Nucleus accumbens (tissue), 56 donors: ENCODE measurements at places on chromosomes 3 and 15.
A peak's percentile ranks its signal among the peaks of the same experiment; 100 is the strongest.

DNA sequence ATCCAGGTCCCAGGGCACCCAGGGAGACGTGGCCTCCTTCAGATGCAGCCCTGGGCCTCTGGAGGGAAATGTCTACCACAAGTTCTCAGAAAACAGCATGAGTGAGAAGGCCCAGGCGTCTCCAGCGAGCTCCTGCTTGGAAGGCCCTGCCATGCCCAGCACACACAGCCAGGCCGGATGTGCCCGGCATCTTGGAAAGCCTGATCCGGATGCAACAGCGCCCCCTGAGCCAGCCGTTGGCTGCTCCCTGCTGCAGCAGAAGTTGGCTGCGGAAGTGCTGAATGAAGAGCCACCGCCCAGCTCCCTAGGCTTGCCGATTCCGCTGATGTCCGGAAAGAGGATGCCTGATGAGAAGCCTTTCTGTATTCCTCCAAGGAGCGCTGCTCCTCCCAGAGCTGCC is 856 bp downstream of the NPAP1 start:
- no peak for DNase-seq

GRCh38 chr3:85316252-85316651 is 357.5 kb downstream of the CADM2 start:
- no peak for DNase-seq

DNA sequence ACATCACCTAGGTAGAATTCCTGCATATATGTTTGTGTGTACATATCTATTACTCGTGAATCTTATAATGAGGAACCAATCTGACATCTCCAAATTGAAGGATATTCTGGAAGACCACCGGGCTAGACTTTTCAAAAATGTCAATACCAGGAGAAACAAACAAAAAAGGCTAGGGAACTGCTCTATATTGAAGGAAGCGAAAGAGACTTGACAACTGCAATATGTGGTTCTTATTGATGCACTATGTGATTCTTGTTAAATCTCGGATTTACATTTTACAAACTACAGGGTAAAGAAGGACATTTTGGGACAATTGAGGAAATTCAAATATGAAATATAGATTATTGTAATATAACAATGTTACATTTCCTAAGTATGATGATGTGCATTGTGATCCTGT is 137.5 kb upstream of the CCDC54 start:
- no peak for DNase-seq

GRCh38 chr3:124362455-124362854 is 367.8 kb upstream of the UMPS start:
- DNase-seq, result no peak

GRCh38 chr15:100572362-100572983 is 29.5 kb downstream of the LINS1 start:
- DNase-seq, result no peak

DNA sequence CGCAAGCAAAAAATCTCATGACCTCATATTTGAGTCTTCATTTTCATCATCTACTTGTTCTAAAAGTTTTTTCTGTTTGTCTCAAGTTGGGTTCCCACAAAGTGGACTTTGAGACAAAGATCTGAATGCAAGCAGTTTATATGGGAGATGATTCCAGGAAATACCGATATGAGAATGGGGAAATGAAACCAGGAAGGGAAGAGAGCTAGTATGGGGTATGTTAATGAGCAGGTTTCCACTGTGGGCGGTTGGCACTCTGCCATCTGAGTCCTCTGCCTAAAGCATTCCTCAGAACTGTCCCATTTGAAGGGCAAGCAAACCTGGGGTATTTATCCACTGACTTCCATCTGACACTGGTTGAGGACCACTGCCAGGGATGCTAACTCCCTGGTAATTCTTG is 8.8 kb downstream of the ADPRH start:
- no peak for DNase-seq

DNA sequence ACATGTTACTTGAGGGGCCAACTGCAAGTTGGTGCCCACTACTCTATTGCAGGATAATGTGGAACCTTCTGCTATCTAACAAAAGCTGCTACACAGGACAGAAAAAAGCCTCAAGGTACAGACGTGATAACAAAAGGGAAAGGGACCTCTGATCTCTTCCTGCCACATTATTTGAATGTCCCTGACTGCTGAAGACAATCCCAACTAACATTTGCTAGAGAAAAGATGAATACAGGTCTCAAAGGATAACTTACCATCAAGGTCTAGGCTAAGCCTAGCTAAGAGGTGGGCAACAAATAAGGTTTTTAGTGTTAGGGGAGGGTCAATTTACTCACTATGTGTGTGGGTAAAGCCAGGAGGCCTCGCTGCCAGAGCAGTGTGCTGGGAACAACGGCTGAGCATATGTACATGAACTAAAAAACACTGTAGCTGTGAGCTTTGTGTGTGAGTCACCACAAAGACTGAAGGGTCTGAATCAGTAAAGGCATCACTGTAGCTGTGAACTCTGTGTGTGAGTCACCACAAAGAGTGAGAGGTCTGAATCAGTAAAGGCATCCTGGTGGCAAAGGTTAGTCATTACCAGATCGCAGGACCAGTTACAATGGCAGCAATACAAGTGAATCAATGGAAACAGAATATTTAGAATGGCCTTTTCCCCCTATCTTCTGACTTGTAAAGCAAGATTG is 111.7 kb downstream of the LMLN start:
- peak; percentile 26 for DNase-seq

DNA sequence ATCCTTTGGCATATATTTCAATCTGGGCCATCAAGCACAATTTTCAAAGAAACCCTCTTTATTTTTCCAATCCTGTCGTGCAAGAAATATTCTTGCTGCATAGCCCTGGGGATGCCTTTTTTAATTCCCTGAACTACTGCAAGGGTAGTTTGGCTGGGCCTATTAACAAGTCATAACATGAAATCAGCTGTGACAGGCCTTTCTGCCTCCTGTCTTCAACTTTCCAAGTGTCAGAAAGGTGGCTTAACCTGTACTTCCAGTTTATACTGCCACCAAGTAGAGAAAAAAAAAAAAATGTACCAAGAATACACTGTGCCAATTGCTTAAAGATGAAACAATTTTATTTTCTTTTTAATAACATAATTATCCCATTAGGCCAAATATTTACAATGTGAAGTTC is 32.4 kb upstream of the SPPL2A start:
- no peak for DNase-seq

DNA sequence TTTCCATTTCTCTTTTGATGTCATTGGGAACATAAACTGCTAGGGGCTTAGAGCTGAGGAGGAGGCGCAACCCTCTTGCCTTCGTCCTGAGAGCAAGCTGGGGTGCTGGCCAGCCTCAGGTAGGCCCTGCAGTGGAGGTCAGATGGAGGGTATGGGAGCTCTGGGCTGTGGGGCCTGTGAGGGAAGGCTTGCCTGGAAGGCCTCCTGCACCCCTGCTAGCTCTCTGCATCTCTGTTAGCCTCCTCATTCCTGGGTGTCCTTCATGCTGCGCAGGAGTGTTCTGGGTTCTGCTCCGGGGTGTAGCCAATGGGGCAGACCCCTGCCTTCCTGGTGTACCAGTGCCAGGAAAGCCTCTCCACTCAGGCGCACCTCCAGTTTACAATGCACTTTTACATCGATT is 11.8 kb downstream of the GP5 start:
- DNase-seq, result no peak

DNA sequence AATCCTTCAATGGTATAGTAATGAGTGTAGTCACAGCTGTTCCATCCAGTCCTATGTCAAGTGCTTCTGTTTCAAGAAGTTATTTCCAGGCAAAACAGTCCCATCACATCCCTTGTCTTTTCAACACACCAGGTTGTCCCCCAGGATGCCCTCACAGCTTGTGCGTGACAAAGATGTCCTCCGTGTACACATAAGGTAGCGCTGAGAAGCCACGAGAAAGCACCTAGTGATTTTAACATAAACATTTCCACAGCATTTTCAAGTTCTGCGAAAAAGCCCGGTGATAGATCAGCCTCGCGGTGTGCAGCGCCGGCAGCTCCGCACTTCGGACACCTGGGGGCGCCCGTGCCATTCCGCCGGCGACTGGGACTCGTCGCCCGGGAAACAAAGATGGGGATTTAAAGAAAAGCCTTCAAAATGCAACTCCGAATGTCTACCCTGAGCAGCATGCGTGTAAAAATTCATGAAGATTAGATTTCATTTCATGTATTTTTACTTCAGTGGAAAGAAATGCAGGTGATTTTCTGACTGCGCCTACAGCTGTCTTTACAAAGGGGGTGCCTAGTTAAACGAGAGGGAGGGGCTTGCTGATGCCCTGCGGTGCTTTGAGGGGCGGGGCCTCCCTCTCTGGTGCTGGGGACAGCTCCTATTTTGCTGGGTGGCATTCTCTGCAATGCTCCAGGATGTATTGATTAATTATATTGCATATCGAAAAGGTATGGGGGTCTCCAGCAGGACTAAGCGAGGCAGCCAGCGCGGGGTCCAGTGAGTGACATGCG is 49.9 kb downstream of the KY start:
- DNase-seq, result peak; percentile 77

- no peak for DNase-seq
Measured at GRCh38 chr3:191440532-191440931, 20.4 kb upstream of the PYDC2 start.

GRCh38 chr3:52456169-52456799 is 880 bp downstream of the NISCH start:
- DNase-seq, result peak; percentile 55

DNA sequence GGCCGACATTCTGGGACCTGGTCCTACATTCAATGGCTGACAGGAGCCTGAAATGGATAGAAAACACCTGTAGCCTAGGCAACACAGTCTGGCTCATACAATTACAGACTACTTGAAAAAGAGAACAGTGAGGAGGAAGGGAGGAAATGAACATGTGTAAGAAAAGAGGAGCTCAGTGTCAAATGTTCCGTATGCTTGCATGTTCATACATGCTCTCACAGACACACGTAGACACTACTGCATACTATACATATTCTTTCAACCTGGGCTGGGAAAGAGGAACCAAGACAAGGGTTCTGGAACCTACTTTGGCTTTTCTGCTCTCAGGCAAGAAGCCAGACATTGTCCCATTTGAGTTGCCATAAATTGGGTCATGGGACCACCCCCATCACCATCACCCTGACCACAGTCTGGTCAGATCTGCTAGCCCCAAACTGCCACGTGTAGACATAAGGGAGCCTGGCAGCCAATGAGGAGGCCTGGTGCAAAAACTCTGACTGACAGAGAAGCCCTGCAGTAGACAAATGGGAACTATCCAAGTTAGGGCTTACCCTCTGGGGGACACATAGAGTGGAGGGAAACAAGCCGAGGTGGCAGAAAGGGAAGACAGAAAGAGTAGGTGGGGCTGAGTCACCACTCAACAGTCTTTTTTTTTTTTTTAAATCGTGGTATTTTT is 310.0 kb downstream of the SHQ1 start:
- no peak for DNase-seq

DNA sequence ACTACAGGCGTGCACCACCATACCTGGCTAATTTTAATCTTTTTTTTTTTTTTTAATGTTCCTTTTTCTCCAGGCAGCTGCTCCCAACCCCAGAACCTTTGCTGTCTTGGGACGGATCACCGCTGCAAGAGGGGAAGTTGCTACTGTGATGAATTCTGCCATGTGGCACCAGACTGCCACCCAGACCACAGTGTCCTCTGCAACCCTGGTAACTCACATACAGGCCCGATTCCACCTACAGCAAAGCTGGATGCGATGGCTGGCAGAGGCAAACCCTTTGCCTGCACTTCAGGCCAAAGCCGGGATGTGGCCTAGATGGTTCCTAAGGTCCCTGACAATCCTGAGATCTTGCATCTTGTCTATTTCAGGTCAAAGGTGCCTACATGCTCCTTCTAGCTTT is 12.7 kb upstream of the MUC20 start:
- DNase-seq, result no peak

GRCh38 chr15:70412794-70413193 is 315.1 kb upstream of the TLE3 start:
- DNase-seq, result no peak

DNA sequence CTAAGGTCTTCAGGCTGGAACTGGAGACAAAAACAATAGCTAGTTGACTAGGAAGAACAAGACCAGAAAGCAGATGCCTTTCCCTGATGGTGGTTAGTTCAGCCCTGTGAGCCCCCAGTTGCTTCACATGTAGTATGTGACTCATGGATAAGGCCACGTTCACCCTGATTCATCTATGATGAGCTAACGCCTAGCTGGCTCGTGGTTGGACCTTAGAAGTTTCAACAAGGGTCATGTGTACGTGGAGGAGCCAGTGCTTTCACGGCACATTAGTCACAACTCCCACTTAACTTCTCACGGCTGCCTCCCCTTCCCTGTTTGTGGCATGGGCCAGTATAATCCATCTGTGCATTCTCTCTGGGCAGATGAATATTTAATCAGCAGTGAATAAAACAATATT is 20.6 kb downstream of the COL8A1 start:
- no peak for DNase-seq

DNA sequence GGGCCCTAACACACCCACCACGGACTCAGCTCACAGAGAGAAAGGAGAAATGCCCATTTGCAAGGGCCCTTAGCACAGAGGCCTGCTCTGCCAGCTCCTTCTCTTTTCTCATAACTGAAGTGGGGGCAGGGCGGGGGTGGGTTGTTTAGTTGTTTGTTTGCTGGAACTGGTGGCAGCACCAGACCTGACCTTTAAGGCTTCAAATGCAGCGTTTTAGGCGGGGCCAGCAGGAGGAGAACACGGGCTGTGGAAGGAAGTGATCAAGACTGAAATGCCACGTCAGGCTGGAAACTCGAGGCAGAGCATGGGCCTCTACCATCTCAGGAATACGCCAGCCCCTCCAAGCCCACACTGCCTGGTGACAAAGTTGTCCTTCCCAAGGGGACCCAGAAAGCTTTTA is 9.3 kb downstream of the CACNA2D2 start:
- DNase-seq, result no peak

DNA sequence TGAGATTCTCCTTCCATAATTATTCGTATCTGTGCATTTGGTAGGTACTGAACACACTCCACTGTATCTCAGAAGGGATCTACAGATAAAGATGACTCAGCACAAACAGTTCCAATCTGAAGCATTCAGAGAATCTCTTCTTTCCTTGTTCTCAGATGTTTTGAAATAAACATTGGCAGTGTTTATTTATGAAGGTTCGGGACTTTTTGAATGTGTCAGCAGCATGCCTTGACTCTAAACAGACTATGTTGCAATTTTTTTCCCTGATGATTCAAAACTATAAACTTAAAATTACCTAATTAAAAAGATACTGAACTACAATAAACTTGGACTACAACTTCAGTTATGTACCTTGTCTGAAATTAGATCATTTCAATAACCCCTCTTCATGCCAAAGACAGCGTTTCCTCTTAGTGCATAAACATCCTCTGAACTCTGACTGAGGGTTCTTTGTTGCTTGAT is 612.9 kb upstream of the TBL1XR1 start:
- no peak for DNase-seq
